ENCODE measurements at places on chromosomes 7 and 10.

- DNase-seq: no peak
Observed at GRCh38 chr7:157886266-157886665, 549.5 kb downstream of the DNAJB6 start.

- DNase-seq: no peak
Observed at GRCh38 chr10:66180581-66181318, 745.1 kb upstream of the LRRTM3 start.

GRCh38 chr7:114502454-114503254 lies 88.0 kb downstream of the FOXP2 start:
- DNase-seq: no peak

- DNase-seq: no peak
Observed at GRCh38 chr10:88249450-88249849, 333.7 kb downstream of the RNLS start.

GRCh38 chr7:28020302-28020940 lies 160.2 kb downstream of the JAZF1 start:
- DNase-seq: no peak

DNA sequence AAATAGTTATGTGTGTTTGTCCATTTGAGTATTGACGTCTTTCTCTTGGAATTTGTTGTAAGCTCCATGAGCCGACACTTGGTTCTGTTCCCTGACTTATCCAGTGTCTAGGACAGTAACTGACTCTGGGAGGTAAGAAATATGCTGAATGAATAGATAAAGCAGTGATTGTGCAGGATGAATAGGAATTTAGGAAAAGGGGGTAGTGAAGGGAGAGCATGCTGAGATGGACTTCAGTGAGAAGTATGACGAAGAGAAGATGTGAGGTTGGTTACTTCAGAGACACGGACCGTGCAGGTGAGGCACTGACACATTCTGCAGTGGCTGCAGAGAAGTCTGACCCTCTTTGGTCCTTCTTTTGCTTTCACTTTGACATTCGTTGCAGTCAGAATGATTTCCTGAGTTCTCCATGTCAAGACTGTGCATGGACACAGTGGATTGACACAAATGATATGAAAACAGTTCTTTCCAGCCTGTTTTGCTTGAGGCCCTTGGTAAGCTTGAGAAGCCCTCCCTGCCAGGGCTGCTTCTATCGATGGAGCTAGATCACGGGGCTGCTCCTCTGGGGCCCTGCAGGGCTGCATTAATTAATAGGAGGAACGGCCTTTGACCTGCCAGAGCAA lies 261.5 kb upstream of the SORCS1 start:
- no peak for DNase-seq

DNA sequence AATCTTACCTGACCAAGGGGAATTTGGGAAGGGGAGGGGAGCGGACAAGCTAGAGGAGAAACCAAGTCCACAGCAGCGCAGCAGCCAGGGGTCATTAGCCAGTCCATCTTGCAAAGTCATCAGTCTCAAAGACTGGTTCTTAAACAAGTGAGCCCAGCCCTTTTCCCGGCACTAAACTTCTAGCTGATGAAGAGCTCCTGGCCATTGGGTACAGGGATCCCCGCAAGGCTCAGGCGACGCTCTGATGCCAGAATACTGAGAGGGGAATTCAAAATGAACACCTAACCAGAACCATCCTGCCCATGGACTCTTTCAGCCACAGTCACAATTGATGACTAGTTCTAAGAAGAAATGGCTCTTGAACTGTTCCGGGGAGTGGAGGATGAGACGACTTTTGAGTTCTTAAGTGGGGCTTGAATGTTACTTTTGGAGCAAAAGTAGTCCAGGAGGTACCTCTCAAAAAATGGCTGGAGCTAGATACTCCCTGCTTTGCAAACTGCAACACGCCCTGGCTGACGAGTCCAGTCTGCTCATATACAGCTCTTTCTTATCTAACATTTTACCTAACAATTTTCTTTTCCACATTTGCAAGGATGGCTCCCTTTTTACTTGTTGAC lies 2.5 kb upstream of the TWIST1 start:
- no peak for DNase-seq

DNA sequence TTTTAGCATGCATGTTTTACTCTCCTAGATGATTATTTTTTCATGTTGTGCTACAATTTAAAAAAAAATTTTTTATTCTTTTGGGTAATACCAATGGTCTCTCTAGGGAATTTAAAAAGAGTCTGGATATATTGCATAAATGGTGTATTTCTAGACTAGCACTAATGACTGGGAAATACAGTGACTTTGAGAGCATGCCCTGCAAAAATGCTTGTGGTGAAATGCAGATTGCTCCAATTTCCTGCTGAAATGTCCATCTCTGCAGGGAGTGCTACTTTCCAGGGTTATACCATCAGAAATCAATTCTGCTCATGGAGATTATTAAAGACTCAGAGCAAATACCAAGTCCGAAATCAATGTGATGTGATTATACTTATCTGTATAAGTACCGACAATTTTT lies 186.1 kb downstream of the PRKG1 start:
- no peak for DNase-seq

GRCh38 chr7:107170051-107170915 lies 1.5 kb downstream of the HBP1 start:
- DNase-seq: no peak

- DNase-seq: no peak
Observed at GRCh38 chr7:82335927-82336326, 107.7 kb downstream of the CACNA2D1 start.

GRCh38 chr7:39753823-39754325 lies 130.5 kb downstream of the RALA start:
- no peak for DNase-seq

- no peak for DNase-seq
Observed at GRCh38 chr10:104127411-104127810, 5.4 kb downstream of the SFR1 start.

DNA sequence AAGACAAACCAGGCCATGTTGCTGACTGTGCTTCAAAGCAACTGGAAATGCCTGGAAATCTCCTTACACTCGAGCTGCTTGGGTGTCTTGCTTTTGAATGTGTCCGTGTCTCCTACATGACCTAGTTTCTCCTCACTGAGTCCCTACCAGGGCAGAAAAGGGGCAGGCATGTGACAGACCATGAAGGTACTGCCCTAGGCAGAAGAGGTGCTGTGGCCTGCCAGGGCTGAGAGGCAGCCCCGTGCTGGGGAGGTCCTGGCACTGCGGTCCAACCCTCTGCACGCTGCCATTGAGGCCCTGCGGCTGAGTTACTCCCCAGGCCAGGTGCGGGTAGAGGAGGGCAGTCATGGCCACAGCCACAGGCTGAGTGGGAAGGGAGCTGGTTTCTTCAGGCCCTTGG lies 159.3 kb downstream of the LYZL1 start:
- no peak for DNase-seq

GRCh38 chr10:108465871-108466641 lies 1301.5 kb upstream of the SORCS1 start:
- no peak for DNase-seq

DNA sequence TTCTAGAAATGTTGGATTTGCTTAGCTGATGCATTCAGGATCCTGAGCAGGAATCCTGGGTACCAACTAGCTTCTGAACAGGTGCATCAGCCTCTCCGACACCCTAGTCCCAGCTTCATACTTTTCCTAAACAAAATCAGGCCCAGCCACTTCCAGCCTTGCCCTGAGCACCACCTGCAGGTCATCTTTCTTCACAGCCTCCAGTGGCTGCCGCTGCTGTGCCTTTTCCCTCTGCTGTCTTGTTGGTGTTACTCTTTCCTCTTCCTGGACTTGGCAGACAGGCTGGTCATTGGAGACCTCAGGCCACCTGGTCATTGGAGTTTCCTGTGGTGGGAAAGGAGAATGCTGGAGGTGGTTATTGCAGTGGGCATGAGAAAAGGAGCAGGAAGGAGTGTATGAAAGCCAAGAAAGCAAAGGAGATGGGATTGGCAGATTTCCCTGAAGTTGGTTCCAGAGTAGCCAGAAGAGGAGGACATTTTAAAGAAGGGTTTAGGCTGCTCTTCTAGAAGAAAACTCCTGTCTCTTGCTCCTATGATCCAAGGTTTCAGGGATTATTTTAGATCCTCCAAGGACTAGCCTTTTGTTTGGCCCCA lies 48.2 kb upstream of the NFKB2 start:
- no peak for DNase-seq

- no peak for DNase-seq
Observed at GRCh38 chr7:128393526-128394330, 16.1 kb downstream of the IMPDH1 start.
